IPS-NIHi11 (cell line): ENCODE measurements at places on chromosomes 1 and 21.

DNA sequence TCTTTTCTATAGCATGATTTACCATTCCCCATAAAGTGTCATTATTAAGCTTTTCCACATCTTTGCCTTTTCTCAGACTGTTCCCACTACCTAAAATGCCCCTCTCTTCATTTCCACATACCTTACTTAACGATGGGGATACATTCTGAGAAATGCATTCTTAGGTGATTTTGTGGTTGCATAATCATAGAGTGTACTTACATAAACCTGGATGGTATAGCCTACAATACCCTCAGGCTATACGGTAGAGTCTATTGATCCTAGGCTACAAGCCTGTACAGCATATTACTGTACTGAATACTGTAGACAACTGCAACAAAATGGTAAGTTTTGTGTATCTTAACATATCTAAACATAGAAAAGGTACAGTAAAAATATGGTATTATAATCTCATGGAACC is 54.8 kb upstream of the MUTYH start:
- DNase-seq = no peak

- no peak for DNase-seq
These were observed 19.6 kb upstream of the HMGN2 start for GRCh38 chr1:26452459-26453183.

DNA sequence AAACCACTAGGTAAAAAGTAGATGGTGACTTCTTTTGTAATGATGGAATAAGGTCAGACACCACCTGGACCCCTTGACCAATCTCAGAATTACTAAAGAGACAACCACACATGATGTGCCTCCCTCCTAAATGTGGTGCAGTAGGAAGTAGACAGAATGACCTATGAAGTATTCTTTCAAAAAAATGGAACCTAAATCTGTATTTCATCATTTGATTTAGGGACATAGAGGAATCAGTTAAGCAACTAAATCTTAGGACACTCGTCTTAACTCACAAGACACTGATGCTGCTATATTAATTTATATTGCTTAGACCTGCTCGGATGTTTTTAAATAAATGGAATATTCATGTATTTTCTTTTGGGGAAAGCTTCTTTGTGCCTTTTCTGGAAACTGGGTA is 80.9 kb upstream of the IRF2BP2 start:
- no peak for DNase-seq

GRCh38 chr1:41383094-41383852 is 22.0 kb downstream of the FOXO6 start:
- DNase-seq = peak; percentile 48

GRCh38 chr1:170239445-170239844 is 93.7 kb downstream of the NTMT2 start:
- DNase-seq = no peak

DNA sequence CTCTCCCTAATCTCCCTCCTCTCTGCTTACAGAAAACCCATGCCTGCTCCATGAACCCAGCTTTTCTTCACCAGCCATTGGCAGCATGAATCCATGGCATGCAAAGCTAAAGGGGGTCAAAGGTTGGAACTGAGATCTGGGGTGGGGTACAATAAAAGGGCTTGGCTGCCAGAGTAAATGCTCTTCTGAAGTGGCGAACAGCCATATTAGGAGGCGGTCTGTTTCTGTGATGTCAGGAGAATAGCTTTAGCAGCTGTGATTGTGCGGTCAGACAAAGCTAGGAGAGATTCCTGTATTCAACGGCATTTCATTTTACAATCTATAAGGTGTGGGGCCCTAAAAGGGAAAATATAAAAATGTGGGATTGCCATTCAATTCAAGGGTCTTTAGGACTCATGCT is 71.7 kb upstream of the TMPRSS2 start:
- DNase-seq = no peak

DNA sequence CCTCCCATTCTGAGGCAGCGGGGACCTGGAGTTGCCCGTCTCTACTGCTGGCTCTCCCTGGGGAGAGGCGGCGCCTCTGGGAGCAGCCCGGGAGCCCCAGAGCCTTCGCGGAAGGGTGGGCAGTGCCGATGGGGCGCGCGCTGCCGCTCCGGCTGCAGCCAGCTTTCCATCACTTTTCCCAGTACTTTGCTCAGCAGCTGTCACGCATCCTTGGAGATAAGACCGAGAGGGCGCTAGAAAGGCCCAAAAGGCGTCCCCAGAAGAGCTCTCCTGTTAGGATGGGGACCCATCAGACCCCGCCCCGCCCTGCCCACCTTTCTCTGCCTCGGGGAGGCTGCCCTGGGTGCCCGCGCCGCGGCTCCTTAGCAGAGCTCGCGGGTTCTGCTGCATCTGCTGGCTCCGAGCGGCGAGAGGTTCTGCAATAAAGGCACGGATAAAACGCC is 534 bp downstream of the KCNH1 start:
- peak; percentile 34 for DNase-seq

DNA sequence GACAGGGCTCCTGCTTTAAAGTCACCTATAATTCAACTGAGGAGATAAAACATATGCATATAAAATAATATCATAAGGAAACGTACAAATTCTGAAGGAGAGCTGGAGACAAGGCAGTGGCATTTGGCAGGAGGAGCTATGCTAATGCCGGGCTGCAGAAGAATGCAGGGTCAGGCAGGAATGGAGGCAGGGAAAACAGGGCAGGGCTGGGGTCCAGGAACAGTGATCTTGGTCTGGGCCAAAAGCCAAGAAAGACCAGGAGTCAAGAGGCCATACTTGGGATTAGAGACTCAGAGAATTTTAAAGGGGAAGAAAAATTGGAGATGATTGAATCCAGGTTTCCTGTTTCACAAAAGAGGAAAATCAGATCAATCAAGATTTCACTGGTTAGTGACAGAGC is 20.0 kb upstream of the BRDT start:
- DNase-seq = peak; percentile 77

GRCh38 chr1:46697053-46697452 is 21.9 kb downstream of the EFCAB14 start:
- no peak for DNase-seq

DNA sequence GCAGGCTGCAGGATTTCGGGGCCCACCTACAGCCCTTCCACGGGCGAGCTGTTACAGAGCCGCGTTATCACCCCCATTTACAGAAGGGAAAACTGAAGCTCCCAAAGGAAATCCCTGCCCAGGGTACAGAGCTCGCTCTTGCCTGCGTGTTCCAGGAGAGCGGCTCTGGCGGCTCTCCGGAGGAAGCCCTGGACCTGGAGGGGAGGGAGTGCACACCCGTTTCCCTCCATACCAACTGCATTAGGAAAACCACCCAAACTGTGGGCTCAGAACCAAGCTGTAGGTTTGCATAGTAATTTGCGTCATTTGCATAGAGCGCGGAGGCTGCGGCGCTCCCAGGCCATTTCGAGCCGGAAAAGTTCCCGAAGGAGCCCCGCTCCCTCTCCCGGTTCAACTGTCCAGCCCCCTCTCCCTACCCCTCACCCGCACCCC is 24.7 kb upstream of the ADGRB2 start:
- no peak for DNase-seq

DNA sequence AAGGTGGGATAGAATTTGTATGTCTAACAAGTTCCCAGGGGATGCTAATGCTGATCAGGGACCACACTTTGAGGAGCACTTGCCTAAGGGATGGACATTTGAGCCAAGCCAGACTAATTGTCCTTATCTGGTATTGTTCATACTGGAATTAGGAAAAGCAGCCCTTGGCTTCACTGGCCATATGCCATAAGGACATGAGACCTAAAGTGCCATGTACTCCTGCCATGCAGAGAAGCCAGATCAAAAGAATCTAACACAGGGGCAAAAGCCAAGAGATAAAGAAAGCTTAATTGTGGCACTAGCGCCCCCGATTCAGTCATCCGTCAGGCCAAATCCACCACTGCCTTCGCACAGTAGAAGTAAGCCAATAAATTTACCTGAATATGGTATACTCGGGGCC is 45.7 kb downstream of the RNF11 start:
- no peak for DNase-seq

DNA sequence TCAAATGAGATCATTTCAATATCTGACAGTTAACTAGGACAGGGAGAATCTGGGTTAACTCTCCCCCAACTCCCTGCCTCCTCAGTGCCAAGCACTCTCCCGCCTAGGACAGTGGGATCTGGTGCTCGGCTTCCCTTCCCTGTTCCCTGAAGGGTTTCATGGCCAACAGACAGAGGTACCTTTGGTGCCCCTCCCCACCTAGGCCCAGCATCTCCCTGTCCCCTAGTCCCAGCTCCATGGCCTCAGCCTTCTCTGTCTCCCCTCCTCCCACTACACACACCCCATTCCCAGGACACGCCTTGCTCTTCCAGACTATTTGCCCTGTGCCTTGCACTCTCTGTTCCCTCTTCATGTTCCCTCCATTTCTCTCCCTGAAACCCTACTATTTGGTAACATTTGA is 77.1 kb downstream of the CD247 start:
- no peak for DNase-seq

DNA sequence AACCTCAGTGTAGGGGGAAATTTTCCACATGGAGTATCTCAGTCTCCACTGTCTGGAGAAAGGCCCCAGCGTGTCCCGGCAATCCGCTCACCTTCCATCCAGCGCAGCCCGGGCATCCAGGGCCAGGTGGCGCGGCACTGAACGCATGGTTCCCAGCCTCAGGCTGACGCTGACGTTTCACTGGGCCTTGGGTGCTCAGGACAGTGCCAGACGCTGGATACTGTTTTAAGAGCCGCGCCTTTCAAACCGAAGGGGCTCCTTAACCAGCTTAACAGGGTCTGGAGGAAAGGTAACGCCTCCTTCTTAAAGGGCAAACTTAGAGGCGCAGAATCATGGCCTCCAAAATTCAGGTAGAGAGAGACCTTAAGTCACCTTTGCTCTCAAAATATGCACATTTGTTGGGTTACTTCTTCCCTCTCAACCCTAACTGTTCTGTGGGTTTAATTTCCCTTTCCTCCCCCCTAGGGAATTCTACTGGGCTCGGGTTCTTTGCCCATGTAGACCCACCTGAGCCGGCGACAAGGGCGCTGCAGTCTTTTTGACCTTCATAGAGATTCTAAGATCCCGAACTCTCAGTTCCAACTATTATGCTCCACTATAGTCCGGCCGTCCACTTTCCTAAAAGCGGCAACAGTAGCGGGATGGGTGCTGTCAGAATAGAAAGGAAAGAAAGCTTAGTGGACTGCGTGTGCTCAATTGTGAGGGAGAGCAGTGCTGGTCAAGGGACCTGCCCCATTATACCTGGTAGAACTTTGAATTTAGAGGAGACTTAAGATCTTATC is 3.5 kb upstream of the LHX9 start:
- no peak for DNase-seq

DNA sequence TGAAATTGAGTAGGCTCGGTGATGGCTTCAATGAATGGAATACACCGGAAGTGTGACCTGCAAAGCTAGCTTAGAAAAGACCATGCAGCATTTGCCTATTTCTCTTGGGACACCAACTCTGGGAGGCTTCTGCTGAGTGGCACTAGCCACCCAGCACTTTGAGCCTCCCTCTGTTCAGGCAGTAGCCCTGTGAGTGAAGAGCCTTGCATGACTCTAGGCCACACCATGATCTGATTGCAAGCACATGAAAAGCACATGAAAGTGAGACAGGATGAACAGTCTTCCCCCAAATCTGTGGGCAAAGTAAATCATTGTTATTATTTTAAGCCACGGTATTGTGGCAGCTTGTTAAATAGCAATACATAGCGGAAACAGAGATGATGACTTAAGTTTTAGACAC is 2.8 kb downstream of the CD48 start:
- DNase-seq = no peak

DNA sequence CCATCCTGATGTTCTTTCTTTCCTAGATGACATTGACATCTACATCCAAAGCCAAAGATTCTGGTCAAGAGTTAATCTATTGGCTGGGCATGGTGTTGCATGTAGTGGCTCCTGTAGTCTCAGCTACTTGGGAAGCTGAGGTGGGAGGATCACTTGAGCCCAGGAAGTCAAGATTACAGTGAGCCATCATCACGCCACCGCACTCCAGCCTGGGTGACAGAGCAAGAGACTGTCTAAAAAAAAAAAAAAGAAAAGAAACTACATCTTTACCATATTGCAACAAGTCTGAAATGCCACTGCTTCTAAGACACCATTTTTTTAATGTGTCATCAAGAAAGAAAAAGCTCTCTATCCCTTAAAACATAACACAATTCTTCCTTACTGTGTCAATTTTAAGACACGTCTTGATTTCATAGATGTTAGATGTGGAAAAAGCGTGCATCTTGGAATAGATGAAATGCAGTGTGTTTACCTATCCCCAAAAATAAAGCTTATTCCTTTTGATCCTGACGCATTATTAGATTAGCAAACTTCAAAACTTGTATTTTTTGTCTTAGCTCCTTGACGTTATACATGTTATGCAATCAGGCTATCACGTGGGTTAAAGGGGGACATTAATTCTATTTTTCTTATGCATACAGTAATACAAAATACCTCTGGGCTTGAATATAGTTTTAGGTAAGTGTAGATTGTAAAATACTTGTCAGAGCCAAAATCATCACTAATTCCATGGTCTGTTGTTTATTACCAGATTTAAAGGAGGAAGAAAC is 46.3 kb downstream of the ELAPOR1 start:
- DNase-seq = no peak

GRCh38 chr1:99917214-99917613 is 52.6 kb upstream of the SLC35A3 start:
- DNase-seq = no peak

- DNase-seq = no peak
These were observed 78.7 kb downstream of the PIK3R3 start for GRCh38 chr1:46053734-46054133.

- no peak for DNase-seq
These were observed 56.1 kb upstream of the DMRTB1 start for GRCh38 chr1:53402891-53403655.

DNA sequence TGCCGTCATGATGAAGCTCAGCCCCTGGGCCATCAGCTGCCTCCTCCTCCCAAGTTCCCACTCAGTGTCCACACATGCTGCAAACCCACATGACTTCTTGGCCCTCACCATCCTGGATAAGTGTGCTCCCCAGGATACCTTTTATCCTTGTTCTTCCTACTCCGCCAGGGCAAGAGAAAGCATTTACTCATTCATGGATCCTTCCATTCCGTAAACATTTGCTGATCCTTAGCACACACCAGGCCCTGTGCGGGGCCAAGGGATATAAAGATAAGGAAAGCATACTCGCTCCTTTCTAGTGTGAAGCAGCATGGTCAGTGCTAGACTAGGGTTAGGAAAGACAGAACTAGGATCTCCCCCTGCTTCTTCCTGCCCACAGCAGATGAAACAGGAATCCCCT is 122.1 kb upstream of the HMGB4 start:
- DNase-seq = no peak

DNA sequence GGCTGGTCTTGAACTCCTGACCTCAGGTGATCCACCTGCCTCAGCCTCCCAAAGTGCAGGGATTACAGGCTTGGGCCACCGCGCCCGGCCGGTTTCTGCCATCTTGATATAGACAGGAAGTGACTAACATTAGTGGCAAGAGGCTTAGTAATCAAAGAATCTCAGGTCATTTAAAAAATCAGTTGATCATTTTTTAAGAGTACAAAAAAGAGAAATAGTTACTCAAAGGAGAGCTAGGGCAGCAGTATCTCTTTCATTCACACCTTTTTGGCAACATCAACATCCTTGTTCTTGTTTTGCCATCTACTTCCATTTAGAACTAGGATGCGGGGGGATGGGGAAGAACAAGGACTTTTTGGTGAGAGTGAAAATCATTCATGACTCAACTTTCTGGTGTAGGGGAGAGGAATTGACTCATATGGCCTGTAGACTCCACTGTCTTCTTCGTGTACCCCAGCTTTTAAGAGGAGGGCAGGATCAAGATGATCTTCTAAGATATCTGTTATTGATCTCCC is 8.8 kb downstream of the FCRLB start:
- DNase-seq = no peak

- peak; percentile 50 for DNase-seq
These were observed 16.2 kb upstream of the MARK1 start for GRCh38 chr1:220511785-220512184.

GRCh38 chr1:204232526-204232925 is 18.7 kb upstream of the GOLT1A start:
- DNase-seq = no peak
